ENCODE measurements at places on chromosomes 6 and 20. TPM values are rescaled to one million over a fixed set of nuclear protein-coding genes. Genes with fewer than 3 reads are reported as not detected.

The LHFPL5 gene
- 0.16 TPM for total RNA-seq

The IYD gene
- total RNA-seq, result 1.9 TPM

The LRFN2 gene
- not detected for total RNA-seq

The SLC17A3 gene
- not detected for total RNA-seq

The SYNE1 gene
- total RNA-seq, result 2.7 TPM

The MOG gene
- not detected for total RNA-seq

The VARS2 gene
- total RNA-seq, result 23.2 TPM

The OTOR gene
- total RNA-seq, result not detected

The SLC22A2 gene
- total RNA-seq, result not detected

The POM121L2 gene
- not detected for total RNA-seq

The GRM1 gene
- not detected for total RNA-seq

The ZSCAN23 gene
- total RNA-seq, result 1.1 TPM

The RNF182 gene
- total RNA-seq, result not detected

- DNase-seq, result no peak
Measured at GRCh38 chr6:132733814-132734213, 20.0 kb upstream of the VNN1 start.

- no peak for DNase-seq
Measured at GRCh38 chr6:105346052-105346451, 56.8 kb downstream of the PREP start.

GRCh38 chr6:37432590-37432915 lies 468 bp upstream of the CMTR1 start:
- DNase-seq, result no peak

DNA sequence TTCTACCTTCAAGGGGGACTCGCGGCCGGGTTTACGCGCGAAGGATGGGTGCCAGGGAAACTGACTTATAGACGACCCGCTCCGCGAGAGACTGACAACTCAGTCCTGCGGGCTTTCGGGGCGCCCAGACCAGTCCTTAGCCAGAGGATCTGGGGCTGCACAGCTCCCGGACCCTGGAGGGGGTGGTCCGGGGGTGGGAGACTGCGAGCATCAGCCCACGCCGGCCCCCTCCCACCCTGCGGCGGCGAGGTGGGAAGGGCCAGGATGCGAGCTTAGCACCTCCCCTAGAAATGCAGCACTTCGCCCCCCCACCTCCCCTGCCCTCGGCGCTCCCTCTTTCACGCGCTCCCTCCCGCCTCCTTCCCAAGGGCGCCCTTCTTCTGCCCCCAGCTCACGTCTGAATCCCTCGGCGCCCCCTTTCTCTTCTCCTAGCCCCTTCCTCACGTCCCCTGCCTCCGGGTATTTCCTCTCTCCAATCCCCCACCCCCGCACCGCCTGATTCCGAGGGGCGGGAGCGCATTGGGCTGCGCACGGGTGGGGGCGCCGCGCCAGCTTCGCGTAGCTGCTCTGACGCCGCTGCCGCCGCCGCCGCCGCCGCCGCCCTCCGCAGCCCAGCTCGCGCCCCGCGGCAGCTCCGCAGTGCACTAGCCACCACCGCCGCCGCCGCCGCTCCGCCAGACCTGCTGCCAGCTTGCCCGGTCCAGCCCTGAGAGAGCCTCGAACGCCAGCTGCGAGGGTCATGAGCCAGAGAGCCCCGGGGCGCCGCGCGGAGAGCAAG lies at the start of gene SLC32A1:
SLC32A1 (plus strand) TSS at position 639 of the 778 bp plus-strand sequence. CDS start 239 bp downstream, outside the sequence.
- no peak for DNase-seq

- peak; percentile 74 for DNase-seq
Measured at GRCh38 chr20:57707849-57708693, 1.7 kb downstream of the PMEPA1 start.

GRCh38 chr6:94357381-94357980 lies 938.1 kb upstream of the EPHA7 start:
- no peak for DNase-seq

DNA sequence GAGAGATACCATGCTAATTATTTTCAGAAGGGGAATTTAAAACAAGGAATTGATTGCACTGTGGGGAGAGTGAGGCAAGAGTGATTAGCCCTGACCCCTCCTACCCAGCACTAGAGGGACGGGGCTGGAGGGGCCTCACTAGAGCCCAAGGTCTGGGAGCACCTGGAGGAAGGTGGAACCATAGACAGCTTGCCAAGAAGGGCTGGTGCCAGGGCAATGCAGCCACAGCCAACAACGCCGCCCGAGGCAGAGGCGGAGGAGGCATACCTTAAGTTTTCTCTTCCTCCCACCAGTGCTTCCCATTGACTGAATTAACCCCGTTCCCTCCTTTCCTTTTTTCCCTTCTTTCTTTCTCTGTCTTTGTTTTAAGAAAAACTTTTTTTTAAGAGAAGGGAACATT lies 40.0 kb downstream of the IYD start:
- peak; percentile 37 for DNase-seq

DNA sequence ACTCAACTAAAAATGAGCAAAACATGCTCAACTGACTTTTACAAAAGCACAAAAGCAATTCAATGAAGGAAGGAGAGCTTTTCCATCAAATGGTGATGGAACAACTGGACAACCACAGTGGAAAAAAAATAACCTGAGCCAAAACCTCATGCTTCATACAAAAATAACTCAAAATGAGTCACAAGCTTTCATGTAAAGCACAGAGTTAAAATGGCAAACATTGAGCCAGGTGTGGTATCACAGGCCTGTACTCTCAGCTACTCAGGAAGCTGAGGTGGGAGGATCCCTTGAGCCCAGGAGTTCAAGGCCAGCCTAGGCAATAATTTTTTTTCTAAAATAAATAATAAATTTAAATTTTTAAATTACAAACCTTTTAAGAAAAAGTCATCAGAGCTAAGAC lies 18.4 kb upstream of the HLA-G start:
- DNase-seq, result no peak

GRCh38 chr6:52577022-52577777 lies at the start of gene TRAM2:
Gene TRAM2, minus strand, starts transcription at chr6:52577060. Its CDS starts 145 bp downstream, at chr6:52576915.
- peak; percentile 83 for DNase-seq

DNA sequence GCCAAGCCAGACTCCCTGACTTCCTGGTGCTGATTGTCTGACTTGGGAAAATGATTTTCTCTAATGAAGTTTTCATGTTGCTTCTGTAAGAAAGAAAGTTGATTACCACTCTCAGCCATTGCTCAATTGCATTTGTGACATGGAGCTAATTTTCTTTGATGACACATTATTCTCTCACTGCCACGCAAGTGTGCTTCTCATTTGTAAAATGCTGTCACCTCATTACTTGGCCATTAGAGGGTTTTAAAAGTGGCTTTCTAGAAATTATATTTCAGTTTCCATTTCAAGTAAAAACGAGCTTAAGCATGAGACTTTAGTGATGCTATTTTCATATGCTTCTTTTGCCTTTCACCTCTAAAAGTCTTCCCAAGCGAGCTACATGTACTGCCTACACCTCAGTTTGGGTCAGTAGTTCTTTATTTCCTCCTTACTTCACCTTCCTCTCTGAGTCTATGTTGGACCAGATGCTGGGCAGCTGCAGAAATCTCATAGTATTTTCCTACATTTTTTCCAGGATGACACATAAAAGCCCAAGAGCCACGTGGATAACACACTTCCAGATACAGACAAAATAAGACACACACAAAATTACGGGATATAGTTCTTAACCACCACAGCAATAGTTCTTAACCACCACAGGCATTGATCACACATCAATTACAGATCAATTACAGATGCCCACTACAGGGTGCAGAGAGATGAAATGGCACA lies 6.3 kb upstream of the FAM210B start:
- DNase-seq, result no peak

GRCh38 chr20:43825051-43825402 lies 89.6 kb upstream of the TOX2 start:
- DNase-seq, result no peak

DNA sequence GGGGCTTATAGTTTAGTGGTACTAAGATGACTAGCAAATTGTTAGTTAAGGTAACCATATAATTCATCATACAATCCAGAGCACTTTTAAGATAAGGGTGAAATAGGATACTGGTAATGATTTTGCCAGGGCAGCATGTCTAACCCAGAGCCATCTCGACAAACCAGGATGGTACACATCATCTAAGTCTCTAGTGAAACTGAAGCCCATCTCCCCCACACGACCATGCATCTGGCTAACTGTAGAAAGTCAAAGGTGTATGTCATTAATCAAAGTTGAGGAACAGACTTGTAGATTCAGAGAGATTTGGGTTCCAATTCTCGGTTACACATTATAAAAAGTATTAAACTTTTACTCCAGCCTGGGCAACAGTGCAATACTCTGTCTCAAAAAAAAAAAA lies 78.3 kb downstream of the PRKN start:
- no peak for DNase-seq

- no peak for DNase-seq
Measured at GRCh38 chr6:84137989-84138575, 89.4 kb downstream of the CEP162 start.

GRCh38 chr6:136307351-136307750 lies 17.7 kb upstream of the BCLAF1 start:
- no peak for DNase-seq

GRCh38 chr6:71035871-71036270 lies 79.0 kb upstream of the B3GAT2 start:
- no peak for DNase-seq

- DNase-seq, result no peak
Measured at GRCh38 chr6:72809746-72810379, 188.0 kb downstream of the KCNQ5 start.

GRCh38 chr20:32116079-32116521 lies 6.6 kb downstream of the TM9SF4 start:
- no peak for DNase-seq

GRCh38 chr6:147311218-147311617 lies 107.0 kb downstream of the STXBP5 start:
- no peak for DNase-seq

GRCh38 chr6:160930547-160931377 lies 60.8 kb upstream of the MAP3K4 start:
- DNase-seq, result peak; percentile 34

DNA sequence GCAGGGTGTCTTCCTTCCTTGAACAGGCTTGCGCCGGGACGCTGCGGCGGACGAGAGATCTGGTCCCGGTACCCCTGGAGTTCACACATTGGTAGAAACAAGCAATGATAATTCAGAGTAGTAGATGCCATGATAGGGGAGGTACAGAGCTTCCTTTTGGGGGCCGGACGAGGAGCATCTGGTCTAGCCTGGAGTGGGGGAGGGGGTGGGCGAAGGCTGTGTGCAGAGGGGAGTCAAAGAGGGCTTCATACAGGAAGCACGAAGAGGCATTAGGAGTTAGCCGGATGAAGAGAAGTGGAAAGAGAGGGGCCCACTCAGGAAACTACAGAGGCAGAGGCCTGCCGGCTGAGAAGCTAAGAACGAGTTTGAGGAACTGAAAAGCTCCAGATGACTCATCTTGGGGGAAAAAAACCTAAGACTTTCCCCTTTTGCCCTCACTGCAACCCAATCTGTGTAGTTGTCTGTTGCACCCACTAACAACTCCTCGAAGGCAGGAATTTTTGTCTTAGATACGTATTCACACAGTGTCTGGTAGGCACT lies 611 bp downstream of the CNPY3 start:
- peak; percentile 46 for DNase-seq

- no peak for DNase-seq
Measured at GRCh38 chr6:14361297-14361696, 243.7 kb downstream of the CD83 start.

DNA sequence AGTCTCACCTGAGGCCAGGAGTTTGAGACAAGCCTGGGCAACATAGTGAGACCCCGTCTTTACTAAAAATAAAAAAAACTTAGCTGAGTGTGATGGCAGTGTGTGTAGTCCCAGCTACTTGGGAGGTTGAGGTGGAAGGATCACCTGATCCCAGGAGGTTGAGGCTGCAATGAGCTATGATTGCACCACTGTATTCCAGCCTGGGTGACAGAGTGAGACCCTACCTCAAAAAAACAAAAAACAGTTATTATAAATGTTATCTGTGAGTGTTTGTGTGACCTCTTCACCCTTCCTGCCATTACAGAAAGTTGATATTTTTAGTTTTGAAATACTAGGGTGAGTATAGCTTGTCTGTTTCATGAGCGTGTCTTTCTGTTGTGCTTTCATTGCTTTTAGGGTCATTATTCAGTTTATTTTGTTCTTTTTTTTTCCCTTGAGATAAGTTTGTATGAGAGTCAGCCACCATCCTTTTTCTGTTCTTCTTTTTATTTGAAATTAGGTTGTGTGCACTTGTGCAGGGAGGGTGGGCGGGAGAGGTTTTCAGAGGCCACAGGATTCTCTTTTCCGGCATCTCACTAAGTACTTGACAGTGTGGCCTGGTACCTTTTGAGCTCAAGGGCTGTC lies 26.2 kb downstream of the CDYL start:
- no peak for DNase-seq

DNA sequence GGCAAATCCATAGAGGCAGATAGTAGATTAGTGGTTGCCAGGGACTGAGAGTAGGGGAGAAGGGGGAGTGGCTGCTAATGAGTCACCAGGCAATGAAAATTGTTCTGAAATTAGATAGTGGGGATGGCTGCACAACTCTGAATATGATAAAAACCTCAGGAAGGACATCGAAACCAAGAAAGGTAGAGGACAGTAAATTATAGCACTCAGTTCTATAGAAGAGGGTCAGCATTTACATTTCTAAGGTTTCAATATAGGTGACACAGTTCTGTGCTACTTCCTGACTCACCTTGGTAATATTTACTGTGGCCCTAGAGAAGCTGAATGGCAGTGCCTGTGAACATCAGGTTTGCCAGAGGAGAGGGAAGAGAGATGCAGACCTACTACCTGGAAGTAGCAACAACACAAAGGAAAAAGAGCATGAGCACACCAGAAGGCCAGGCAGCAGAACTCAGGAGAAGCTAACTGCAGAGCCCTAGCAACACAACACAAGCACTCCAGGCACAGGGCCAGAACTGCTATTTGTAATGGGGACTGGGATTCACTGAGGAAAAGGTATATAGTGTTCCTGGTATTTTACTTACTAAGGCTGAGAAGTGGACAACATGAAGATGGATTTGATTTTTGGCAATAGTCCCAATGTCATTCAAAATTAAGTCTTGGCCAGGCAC lies 75.9 kb downstream of the PLCG1 start:
- DNase-seq, result no peak

GRCh38 chr6:143885116-143885515 lies 20.8 kb downstream of the ZC2HC1B start:
- no peak for DNase-seq

- no peak for DNase-seq
Measured at GRCh38 chr6:19638931-19639330, 198.2 kb upstream of the ID4 start.

DNA sequence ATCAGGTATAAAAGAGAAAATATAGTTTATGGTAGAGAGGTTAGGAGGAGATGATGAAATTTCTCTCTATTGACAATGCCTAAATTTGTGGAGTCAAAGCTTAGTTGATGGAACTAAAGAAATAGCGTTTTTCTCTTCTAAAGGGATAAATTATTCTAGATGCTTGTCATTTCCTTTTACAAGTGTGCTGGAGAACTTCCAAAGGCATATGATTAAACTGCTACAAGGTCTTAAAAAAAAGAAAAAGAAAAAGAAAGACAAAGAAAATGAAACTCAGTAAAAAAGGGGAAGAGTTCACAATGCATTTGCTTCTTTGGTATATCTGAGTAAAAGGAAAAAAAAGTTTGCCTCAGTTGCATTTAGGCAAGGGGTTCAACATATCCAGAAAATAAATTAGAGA lies 499.8 kb upstream of the PTCHD4 start:
- no peak for DNase-seq
